ENCODE measurements at places on chromosomes 1 and 21.
A peak's percentile ranks its signal among the peaks of the same experiment; 100 is the strongest.

GRCh38 chr1:172322219-172323061 is 98.0 kb upstream of the C1orf105 start:
- no peak for DNase-seq

DNA sequence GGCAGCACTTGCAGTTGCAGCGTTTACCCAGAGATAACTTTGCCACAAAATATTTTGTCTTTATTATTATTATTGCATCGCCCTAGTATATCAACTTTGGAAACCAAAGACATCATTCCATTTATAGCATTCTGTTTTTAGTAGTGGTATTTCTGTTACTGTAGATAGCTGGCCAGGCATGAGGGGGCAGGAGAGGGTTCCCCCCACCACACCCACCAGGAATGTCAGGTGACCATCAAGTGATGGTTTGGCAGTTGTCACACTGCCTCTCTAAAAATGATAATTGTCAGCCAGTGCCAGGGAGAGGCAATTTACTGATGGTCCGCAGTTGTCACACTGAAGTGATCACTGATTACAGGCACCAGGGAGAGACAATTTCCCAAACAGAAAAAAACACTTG is 135.6 kb downstream of the TSEN15 start:
- DNase-seq, result no peak

DNA sequence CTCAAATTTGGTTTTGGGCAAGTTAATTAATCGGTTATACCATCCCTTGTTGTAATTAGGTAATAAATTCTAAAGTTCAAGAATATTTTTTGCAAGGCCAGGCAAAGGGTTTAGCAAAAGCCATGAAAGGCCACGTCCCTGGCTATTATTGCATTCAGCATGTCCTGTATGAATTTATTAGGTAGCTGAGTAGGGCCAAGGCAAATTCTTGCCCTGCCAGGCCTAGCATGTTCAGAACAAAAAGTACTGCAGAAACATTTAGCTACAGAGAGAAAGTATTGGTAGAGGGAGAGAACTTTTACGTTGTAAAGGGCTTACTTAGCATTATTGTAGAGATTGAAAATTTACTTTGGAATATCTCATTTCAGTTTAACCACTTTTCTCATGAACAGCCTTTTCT is 94.4 kb downstream of the PATJ start:
- DNase-seq, result no peak

DNA sequence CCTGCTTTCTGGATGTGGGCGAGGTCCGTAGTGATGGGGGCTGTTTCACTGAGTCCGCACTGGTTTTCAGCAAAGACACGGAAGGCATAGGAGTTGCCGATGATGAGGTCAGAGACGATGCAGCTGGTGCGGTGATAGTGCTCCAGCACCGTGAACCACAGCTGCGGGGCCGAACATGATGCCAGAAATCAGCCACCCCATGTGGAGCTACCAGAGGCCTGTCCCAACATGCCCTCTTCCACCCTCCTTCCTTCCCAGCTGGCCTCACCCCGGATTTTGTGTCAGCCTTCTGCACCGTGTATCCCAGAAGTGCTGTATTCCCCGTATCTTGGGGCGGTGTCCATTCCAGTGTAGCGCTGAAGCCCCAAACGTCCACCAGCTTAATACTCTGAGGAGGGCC is 10.0 kb downstream of the MYBPHL start:
- no peak for DNase-seq

GRCh38 chr1:1274299-1274930 is 761 bp upstream of the UBE2J2 start:
- no peak for DNase-seq

GRCh38 chr1:154006136-154006535 is 15.6 kb downstream of the RPS27 start:
- no peak for DNase-seq

GRCh38 chr1:100445565-100445964 is 92.4 kb upstream of the GPR88 start:
- DNase-seq, result no peak

DNA sequence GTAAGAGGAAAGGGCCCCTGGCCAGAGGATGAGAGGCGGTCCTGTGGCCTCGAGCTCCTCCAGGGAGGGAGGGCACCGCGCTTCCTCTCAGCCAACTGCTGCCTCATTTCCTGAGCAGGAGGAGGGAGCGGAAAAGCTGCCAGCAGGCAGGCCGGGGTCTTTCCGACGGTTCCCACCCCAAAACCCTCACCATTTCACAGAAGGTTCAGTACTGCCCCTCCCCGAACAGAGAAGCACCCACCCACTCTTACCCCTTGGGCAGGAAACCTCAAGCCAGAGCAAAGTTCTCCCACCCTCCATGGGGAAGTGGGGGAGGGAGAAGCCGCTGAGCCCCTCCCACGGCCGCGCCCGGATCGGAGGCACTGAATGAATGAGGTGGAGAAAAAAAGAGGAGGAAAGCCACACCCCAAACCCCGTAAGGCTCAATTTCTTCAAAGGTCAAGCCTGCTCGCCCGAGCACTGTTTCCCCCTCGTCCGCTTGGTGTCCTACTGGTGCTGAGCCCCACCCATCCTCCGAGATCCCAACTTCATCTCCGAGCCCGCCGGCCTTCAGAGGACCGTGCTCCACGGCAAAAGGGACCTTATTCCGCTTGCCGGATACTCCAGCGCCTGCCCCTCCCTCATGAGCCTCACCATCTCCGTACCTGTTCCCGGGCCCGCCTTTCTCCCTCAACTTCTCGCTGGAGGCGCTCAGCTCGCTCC is 9.4 kb downstream of the TPM3 start:
- peak; percentile 38 for DNase-seq

GRCh38 chr21:35043549-35043948 is 5.6 kb downstream of the RUNX1 start:
- no peak for DNase-seq

DNA sequence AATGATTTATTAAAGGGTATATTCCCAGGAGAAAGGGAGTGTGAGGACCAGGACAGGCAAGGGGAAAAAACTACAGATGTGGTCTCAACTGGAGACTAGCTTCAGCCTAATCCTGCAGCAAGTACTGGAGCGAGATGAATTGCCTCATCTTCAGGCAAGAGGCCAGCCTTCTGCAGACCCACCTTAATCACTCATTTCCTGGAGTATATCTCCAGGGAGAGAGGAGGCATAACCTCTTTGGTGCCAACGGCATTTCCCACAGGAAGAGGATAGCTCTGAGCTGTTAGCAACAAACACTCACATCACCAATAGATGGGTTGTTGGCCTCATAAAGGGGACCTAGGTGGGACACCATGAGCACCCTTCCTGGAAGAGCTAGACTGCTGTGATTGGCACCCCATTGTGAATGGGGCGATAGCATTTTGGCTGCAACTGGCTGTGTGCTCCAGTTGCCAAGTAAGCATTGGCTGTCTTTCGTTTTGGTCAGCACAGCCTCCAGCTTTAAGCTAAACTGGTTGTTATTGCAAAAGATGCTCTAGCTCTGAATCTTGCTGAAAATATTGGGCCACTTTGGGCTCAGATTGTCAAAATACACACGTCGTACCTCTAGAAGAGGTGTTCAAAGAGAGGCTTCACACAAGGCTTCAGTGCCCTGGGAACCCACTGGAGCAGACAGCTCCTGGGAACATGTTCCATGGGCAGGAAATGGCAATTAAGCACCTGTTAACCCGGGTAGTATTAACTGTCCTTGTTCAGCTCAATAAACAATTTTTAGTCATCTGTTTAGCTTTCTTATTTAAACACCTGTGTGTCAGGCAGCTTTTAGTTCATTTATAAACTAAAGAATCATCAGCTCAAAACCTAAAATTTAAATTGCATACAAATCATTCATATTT is 314.8 kb upstream of the C1orf87 start:
- no peak for DNase-seq

GRCh38 chr1:98870959-98871903 is 133.4 kb downstream of the PLPPR5 start:
- no peak for DNase-seq

DNA sequence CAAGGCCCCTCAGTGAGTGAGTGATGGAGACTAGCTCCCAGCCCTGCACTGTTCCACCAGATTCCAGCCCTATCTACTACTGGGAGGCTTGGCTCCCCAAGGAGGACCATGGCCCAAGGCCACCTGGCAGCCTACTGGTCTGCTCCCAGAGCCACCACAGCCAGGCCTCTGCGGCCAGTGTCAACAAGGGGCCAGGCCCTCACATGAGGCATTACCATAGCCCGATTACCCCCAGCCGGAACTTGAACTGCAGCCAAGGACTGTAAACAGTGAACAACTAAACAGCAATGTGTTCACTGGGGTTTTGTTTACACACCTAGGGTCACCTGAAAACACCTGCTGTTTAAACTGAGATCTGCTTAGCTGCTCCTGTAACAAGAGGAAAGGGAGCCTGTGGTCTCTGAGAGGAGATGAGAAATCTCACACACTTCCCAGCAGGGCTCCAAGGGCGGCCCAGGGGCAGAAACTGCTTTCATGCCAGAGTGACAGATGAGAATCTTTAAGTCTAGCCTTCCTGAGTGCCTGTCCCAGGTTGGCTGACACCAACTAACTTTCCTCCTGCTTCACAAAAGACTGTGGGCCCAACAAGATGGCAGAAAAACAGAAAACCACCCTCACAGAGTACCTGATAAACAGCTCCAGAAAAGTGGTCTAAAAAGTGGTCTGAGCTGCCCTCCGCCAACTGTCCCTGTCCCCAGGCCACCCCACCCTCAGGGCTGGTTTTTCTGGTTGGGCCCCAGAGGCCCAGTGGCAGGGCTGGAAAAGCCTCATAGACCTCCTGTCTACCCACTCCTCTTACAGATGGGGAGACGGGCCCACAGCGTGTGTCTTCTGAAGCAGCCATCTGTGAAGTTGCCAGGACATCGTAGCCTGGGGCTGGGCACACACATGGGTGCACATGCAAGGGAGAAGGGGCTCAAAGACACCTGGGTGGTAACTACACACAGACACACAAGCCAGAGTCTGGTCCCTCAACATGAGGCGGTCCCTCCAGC is 28.8 kb downstream of the MEF2D start:
- DNase-seq, result no peak

- no peak for DNase-seq
These were observed 6.0 kb upstream of the MYOG start for GRCh38 chr1:203091761-203092330.

- DNase-seq, result no peak
These were observed 1769.7 kb downstream of the MRPL39 start for GRCh38 chr21:23837564-23837963.

DNA sequence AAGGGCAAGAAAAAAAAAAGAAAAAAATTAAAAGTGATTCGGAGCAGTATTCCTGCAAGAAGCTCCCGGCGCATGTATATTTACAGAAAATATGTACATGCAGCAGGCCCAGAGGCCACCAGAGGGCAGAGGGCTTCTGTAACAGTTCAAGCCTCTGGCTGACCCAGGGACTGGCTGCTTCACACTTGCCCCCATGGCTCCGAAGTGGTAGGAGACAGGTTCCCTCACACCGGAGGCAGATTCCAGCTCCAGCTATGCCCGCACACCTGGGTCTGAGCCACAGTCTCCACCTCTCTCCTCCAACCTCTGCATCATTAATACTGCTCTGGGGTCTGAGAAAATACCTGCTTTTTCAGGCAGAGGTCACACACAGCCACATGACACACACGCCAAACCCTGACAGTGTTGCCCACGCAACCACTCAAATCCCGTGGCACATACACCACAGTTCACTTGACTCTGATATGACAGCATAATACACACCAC is 2.2 kb upstream of the ARHGAP30 start:
- DNase-seq, result no peak

DNA sequence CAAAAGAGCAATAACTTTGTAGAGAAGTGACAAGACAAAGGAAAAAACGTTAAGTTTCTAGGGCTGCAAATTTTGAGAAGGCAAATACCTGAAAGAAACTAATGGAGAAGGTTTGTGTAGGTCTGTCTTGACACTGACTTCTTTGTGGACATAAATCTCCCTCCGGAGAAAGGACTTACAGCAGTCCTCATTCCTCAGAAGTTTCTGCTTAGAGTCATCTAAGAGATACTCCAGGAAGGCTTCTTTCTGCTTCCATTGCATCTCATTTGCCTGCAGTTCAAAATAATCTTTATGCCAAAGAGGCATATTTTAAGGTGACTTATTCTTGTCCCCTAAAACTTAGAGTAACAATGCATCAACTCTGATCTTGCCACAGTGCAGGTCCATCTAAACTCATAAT is 4.4 kb upstream of the C4BPB start:
- DNase-seq, result no peak

DNA sequence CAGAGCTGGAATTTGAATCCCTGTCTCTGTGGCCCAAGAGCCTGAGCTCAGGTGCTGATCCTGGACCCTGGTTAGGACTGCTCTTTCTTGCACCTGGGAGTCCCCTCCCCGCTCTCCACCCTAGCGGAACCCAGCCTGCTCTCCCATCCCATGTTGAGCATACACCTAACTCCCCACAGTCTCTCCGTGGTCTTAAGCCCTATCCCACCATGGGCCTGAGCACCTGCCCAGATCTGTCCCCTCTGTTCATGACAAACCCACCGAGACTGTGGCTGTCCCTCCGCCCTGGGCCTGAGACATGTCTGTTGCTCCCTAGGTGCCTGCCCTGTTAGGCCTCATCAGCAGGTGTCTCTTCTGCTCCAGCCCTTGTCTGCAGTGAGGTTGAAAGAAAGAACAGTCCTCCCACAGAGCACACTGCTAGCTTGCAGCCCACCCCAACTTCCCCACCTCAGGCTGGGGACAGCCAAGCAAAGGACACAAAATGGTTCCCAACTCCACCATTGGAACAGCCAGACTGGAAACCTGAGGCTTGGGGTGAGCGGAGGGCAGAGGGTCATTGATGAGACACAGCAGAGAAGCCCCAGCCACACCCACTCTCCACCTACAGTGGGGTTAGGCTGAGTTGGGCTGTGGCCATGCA is 118.5 kb downstream of the MATN1 start:
- no peak for DNase-seq

GRCh38 chr1:115175596-115175995 is 86.3 kb upstream of the TSPAN2 start:
- no peak for DNase-seq

GRCh38 chr1:84353695-84354094 is 44.6 kb upstream of the DNASE2B start:
- DNase-seq, result no peak

DNA sequence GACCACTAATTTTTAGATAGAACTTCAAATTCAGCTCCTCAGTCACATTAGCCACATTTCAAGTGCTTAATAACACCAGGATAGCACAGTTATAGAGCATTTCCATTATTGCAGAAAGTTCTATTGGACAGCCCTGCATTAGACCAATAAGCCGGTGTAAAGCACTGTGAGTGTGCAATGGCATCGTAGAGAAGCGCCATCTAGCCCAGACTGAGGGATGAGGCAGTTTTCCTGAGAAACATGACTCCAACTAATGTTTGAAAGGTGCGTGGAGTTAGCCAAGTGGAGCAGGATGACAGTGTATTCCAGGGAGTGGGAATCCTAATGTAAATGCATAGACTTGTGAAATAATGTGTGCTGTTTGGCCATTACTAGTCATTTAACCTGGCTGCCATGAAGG is 7.7 kb downstream of the RPE65 start:
- DNase-seq, result no peak

DNA sequence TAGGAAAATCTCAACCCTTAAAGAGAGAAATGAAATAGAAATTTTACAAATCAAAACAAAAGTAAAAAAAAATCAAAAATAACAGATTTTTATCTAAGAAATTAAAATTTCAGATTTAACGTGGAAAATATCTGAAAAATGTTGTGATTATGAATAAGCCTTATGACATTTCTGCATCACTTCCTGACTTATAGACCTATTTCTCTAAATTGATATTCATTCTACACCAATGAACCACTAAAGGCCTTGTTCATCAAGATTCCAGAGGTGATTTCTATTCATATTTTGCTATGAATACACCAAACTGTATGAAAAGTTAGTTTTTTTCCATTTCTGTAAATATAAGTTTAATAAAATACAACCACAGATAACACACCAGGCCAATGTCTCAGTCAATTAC is 261.5 kb downstream of the SMYD3 start:
- DNase-seq, result no peak

GRCh38 chr1:5403935-5404334 is 588.3 kb downstream of the NPHP4 start:
- no peak for DNase-seq

All from stimulated activated CD4-positive, alpha-beta T cell treated with anti-CD3 and anti-CD28 coated beads, Interleukin-1b, Interleukin-23, amount 100 ng/mL, for 1 hour (primary cell).